ENCODE measurements at places on chromosomes 3 and 15. TPM values are rescaled to one million over a fixed set of nuclear protein-coding genes. Genes with fewer than 3 reads are reported as not detected.
A peak's percentile ranks its signal among the peaks of the same experiment; 100 is the strongest.

NLGN1 gene
- 17.8 TPM for total RNA-seq

DNA sequence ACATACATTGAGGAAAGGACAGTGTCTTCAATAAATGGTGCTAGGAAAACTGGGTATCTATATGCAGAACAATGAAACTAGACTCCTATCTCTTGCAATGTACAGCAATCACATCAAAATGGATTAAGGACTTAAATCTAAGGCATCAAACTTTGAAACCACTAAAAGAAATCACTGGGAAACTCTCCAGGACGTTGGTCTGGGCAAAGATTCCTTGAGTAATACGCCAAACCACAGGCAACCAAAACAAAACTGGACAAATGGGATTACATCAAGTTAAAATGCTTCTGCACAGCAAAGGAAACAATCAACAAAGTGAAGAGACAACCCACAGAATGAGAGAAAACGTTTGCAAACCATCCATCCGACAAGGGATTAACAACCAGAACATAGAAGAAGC lies 14.5 kb downstream of the LAMP3 start:
- no peak overlapping the region for H3K27ac ChIP-seq
- no peak overlapping the region for H3K4me3 ChIP-seq
- DNase-seq: no peak
- no peaks in the 10 kb centered on the region for H3K27me3 ChIP-seq
- H3K36me3 ChIP-seq: no peaks in the 10 kb centered on the region

DNA sequence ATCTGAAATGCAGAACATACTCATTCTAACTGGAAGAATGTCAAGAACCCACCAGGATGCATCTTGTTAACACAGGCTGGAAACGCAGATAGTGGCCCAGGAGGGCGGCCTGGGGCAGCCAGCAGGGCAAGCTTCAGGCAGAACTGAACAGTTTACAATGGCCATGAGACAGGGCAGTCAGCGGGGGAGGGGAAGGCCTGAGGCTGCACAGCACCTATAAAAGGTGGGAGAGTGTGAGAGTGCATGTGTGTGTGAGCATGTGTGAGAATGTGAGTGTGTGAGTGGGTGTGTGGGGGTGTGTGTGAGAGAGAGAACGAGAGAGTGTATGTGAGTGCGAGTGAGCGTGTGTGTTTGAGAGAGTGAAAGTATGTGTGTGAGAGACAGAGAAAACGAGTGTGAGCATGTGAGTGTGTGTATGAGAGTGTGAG lies 26.8 kb upstream of the SLCO2A1 start:
- DNase-seq: no peak
- H3K4me3 ChIP-seq: no peak overlapping the region
- H3K27ac ChIP-seq: no peak overlapping the region
- no peaks in the 10 kb centered on the region for H3K4me1 ChIP-seq

DNA sequence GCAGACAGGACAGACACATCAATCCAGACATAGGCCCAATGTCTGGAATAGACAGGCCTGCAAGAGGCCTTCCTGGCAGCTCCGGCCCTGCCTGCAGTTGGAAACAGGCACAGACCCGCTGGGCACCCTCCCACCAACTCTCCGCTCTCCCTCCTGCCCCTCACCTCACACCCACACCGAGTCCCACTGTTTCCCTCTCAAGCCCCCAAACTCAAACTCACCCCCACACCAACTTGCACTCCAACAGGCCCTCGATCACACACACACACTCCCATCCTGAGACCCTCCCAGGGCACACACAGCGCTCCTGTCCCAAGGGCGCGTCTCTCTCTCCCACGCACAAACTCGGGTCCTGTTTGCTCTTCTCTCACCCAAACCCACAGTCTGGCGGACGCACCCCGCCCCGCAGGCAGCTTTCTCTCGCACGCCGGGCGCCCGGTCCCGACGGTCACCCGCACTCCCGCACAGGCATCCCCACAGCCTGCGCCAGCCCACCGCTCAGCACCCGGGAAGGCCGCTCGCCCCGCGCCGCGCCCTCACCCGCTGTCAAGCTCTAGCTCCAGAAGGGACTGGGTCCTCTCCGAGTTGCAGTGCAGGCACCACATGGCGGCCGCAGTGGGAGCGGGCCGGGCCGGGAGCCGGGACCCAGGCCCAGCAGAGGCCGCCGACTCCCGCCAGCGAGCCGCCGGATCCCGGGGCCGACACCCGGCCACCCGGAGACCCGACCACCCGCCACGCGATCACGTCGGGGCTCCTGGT lies 106.2 kb downstream of the IQSEC1 start:
- H3K36me3 ChIP-seq: no peaks in the 10 kb centered on the region
- H3K27me3 ChIP-seq: no peaks in the 10 kb centered on the region
- H3K4me1 ChIP-seq: peaks cover 47% of the 10 kb centered on the region
- H3K4me3 ChIP-seq: peak overlapping the region; percentile 82
- H3K27ac ChIP-seq: peak overlapping the region; percentile 77
- no peak for DNase-seq

DNA sequence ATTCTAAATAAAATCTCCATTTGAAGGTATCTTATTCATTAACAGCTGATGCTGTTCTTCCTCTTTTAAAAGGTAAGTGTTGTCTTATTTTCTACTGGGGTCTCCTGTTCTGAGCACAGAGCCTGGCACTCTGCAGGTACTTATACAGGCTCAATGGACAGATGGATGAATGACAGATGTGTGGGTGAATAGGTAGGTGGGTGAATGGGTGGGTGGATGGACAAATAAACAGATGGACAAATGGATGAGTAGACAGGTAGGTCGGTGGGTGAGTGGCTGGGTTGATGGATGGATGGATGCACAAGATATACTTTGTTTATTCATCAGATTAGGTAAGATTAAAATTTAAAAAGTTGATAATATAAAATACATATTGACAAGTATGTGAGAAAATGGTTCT lies 53.5 kb downstream of the SLC41A3 start:
- no peaks in the 10 kb centered on the region for H3K27me3 ChIP-seq
- no peak overlapping the region for H3K4me3 ChIP-seq
- peaks cover 10% of the 10 kb centered on the region for H3K36me3 ChIP-seq
- H3K4me1 ChIP-seq: no peaks in the 10 kb centered on the region
